ENCODE measurements at places on chromosomes 7 and 10.

DNA sequence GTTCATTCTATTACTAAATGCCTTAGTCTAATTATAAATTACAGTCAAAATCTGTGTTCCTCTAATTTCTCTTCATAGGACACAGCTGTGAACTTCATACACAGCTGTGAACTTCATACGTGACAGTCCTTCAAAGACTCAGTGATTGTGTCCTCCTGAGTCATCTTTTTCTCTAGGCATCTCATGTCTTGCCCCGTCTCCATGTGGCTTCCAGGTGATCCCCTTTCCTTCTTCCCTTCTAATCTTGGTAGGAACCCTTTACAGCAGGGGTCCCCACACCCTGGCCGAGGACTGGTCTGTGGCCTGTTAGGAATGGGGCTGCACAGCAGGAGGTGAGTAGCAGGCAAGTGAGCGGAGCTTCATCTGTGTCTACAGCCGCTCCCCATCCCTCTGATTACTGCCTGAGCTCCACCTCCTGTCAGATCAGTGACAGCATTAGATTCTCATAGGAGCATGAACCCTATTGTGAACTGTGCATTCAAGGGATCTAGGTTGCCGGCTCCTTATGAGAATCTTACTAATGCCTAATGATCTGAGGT lies 14.0 kb upstream of the EIF5AL1 start:
- no peak for DNase-seq

- DNase-seq: no peak
These were observed 50.8 kb upstream of the PPP1R9A start for GRCh38 chr7:94856643-94857042.

DNA sequence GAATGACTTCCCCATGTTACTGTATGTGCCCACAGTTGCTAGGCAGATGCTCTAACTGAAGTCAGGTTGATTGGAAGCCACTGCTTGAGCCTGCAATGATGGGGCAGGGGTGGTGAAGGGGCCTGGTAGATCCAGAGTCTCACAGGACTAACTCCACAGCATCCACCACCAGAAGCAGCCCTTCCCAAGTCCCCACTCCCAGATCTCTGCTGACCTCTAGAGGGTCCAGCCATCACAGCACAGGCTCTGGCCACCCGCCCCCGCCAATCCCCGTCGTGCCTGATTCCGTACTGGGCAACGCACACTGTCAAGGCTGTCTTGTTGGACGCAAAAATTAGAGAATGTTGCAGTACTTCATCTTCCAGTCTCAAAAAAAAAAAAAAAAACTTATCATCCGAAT lies 136.8 kb upstream of the PDE1C start:
- DNase-seq: no peak

GRCh38 chr7:9026121-9026520 lies 592.7 kb downstream of the NXPH1 start:
- no peak for DNase-seq

DNA sequence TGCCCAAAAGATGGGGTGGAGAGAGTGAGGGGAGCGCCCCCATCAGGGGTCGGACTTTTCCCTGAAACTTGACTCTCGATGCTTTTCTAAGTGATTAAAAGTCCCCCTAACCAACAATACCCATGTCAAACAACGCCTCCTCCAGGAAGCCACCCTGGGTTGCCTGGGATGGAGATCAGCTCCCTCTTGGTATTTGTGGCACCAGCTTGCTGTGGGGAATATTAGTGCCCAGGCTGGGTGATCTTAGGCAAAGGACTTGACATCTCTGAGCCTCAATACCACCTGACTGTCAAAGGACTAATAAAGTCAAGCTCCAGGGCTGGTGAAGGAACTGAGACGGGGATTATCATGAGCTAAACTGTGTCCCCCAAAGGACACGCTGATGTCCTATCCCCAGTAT lies 18.2 kb upstream of the ELFN1 start:
- no peak for DNase-seq

DNA sequence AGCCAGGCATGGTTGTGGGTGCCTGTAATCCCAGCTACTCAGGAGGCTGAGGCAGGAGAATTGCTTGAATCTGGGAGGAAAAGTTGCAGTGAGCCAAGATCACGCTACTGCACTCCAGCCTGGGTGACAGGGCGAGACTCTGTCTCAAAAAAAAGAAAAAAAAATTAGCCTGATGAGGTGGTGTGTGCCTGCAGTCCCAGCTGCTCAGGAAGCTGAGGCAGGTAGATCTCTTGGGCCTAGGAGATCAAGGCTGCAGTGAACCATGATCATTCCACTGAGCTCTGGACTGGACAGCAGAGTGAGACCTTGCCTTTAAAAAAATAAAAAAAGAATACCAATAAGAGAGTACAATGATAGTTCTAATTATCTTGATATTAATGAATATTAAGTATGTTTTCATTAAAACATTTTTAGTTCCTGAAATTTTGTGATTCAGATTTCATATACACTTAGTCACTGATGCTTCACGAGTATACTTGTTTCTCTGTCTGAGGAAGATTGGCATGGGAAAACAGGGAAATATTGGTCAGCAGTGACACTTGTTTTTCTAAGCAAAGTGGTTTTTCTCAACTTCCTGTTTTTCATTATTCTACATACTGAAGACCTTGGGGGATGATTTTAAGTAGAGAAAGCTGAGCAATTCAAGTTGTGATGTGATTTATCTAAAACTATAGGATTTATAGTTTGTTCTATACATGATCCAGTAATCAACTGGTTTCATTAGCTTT lies 76.8 kb downstream of the ADK start:
- no peak for DNase-seq

- DNase-seq: no peak
These were observed 182.2 kb upstream of the FZD1 start for GRCh38 chr7:91082038-91082437.

DNA sequence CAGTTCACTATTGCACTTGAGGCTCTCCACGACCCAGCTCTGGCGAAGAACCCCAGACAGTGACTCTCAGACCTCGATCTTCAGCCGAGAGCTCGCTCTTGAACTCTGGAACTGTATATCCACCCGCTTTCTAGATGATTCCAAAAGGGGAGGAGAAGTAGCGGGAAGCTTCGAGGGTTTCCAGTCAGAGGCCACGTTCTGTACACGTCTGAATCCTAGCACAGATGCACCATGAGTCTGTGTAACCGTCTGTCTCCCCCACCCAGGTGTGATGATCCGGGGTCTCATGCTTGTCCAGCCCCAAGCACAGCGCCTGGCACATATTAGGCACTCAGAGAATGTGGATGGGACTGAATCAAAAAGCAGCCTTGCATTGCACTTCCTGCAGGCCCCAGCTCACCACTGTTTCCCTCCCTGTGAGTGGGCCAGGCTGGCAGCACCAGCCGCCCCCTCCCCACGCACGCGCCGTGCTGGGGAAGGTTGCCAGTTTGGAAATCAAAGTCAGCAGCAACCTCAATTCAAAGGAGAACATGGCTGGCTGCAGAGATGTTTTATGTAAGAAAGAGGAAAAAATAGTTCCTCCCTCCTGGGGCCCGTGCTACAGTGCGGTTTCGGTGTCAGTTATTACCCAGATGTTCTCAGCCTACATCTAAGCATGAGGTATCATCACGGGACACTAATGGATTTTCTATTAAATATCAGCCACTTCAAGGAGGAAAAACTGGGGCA lies 5.7 kb downstream of the GRID2IP start:
- no peak for DNase-seq

GRCh38 chr10:11869219-11869618 lies 46.1 kb downstream of the PROSER2 start:
- no peak for DNase-seq

GRCh38 chr10:89025453-89025852 lies 34.9 kb downstream of the FAS start:
- no peak for DNase-seq

GRCh38 chr7:157427811-157428553 lies 91.2 kb downstream of the DNAJB6 start:
- DNase-seq: no peak

GRCh38 chr10:114645706-114646105 lies 12.4 kb downstream of the ABLIM1 start:
- DNase-seq: no peak

- no peak for DNase-seq
These were observed 1.5 kb upstream of the ZNF775 start for GRCh38 chr7:150377635-150378034.

- DNase-seq: no peak
These were observed 15.7 kb downstream of the PPP3CB start for GRCh38 chr10:73480158-73480557.

DNA sequence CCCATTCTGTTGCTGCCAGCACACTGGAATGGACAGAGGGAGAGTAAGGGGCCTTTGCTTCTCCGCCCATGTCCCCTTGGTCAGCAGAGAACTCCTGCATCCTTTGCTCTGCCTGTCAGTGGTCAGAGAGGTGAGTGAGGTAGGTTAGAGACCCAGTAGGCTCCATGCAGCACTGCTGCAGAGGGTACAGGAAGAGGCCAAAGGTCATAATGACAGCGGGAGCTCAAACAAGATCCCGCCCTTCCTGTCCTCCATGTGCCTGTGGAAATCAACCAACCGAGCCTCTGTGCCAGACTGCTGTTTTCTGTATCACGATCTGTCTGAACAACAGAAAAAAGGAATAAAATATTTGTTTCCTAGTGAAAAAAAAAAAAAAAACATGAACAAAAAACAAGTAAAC lies 81.4 kb downstream of the ZNF33B start:
- no peak for DNase-seq

- no peak for DNase-seq
These were observed 224.9 kb downstream of the SKIDA1 start for GRCh38 chr10:21300551-21300950.

DNA sequence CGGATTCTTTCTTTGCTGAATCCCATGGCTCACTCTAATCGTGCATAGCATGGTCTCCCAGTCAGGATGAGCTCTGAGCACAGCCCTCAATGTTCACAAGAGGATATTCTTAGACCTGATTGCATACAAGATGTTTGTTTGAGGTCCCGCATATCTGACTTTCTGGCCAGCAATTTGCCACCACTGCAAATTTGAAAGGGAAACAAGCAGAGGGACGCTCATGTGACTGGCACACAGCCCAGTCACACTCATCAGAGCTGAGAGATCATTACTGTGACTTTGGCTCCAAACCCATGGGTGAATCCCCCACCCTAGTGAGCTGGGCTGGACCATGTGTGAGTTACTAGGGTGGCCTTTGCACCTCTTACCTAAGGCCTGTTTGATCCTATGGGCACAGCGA lies 9.9 kb downstream of the TAS2R41 start:
- no peak for DNase-seq

- DNase-seq: no peak
These were observed 67.2 kb downstream of the RBM20 start for GRCh38 chr10:110711382-110711781.

DNA sequence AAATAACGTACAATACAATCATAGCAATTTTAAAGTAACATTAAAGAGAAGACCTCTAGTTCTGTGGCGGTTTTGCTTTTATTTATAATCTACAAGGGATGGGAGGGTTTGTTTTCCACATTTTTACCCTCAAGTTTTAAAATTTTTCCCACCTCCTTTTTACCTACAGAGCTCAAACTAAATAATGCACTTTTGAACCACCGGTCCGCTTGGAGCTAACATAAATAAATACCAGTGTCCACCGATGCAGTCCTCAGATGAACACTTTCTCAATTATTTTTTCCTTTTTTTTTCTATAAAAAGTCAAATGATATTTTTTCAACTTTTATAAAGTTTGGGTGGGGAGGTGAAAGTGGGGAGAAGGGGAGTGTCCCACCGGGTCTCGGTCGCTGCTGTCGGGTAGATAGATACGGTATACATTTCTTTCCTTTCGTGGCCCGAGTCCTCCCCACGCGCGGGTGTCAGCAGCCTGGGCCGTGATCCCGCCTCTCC lies 3.3 kb downstream of the ZNF503 start:
- no peak for DNase-seq

GRCh38 chr10:89235073-89235798 lies 16.3 kb downstream of the LIPA start:
- no peak for DNase-seq

GRCh38 chr7:100566018-100566531 lies 7.6 kb downstream of the SAP25 start:
- DNase-seq: no peak

GRCh38 chr10:69065406-69066361 lies 22.2 kb upstream of the SRGN start:
- peak; percentile 75 for DNase-seq

GRCh38 chr7:51304729-51305128 lies 11.9 kb downstream of the COBL start:
- DNase-seq: no peak

DNA sequence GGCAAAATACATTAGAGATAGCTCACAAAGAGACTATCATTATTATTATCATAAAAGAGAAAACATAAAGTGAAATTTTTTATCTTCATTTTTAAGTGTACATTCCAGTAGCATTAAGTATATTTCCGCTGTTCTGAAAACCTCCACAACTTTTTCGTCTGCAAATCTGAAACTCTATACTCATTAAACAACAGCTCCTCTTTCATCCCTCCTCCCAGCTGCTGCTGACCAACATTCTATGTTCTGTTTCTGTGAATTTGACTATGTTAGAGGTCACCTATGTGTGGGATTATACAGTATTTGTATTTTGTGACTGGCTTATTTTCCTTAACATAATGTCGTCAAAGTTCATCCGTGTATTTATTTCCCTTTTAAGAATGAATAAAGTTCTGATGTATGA lies 429.3 kb upstream of the TPK1 start:
- DNase-seq: no peak

- no peak for DNase-seq
These were observed 4.5 kb downstream of the CAMK2B start for GRCh38 chr7:44320794-44321371.

GRCh38 chr10:124345521-124345920 lies 73.2 kb downstream of the OAT start:
- DNase-seq: no peak

GRCh38 chr10:35511647-35512046 lies 93.5 kb upstream of the GJD4 start:
- DNase-seq: no peak

DNA sequence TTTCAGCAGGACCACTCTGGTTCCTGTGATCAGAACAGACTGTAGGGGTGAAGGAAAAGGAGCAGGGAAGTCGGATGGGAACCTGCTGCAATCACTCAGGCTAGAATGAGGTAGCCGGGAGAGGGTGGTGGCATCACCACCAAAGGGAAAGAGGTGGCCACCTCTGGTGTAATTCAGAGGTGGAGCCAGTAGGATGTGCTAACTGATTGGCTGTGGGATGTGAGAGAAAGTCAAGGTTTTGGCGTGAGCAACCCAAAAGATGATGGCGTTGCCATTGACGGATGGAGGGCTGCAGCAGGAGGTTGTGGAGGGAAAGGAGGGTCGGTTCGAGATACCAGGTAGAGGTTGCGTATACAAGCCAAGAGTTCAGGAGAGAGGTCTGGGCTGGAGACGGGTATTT lies 7.4 kb upstream of the VSIR start:
- DNase-seq: no peak

- DNase-seq: no peak
These were observed 33.0 kb downstream of the BRI3 start for GRCh38 chr7:98314469-98314868.
